ENCODE measurements at places on chromosomes 7 and 10. TPM values are rescaled to one million over a fixed set of nuclear protein-coding genes. Genes with fewer than 3 reads are reported as not detected.

DNA sequence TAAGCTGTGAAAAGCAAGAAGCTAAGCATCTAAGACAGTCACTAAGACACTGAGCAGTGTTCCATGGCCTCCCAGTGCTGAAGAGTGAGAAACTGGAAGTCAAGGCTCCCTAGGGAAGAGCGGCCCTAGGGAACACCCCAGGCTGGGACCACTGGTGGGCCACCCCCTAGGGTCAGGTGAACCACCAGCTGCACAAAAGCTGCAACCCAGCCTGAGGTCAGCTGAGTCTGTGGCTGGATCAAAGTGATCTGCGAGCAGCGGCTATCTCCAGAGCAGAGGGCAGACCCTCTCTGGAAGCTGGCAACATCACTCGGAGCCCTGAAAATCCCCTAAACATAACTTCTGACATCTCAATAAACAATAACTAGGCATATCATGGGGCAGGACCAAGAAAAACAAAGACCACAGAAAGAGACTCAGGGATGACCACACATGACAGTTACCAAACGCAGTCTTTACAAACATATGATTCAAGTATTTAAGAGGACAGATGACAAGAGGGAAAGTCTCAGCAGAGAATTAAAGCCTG is 125.8 kb downstream of the DLG5 start:
- peaks cover 29% of the 10 kb centered on the region for H3K36me3 ChIP-seq
- no peaks in the 10 kb centered on the region for H3K27me3 ChIP-seq
- H3K4me3 ChIP-seq, result no peak overlapping the region
- peak overlapping the region; percentile 59 for H3K27ac ChIP-seq
- no peak for DNase-seq

DNA sequence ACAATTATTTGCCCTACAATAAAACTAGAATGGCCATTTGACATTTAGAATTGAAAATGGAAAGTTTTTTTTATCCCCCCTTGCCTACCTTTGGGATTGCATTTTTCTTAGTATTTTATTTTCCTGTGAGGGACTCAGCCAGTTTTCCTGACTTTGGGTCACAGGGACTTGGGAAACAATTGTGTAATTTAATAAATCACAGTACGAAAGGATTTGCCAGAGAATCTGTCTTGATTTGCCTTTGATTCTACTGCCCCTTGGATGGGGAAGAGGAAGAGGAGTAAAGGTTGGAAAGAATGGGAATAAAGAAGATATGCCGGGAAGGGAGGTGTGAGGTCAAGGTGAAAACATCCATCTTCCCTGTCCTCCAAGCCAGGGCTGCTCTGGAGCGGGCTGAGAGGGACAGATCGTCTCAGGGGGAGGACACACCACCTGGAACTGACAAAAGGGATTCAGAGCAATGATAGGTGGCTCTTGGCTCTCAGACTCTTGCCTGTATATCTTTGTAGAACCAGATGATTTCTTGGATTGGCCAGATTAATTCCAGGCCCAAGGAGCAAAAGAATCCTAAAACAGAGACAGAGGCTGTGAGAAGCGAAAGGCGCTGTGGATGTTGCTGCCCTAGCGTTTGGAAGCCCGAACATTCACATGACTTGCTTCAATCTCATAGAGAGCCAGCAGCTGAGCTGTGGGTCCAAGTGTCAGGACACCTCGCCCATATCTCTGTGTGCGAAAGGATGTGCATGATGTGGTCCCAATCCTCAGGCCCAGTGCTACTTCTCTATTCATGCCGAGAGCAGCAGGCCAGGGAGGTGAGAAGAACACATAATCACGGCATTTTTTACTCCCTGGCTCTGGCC is 50.3 kb upstream of the ZEB1 start:
- H3K27ac ChIP-seq, result no peak overlapping the region
- no peaks in the 10 kb centered on the region for H3K27me3 ChIP-seq
- DNase-seq, result no peak
- H3K4me1 ChIP-seq, result no peaks in the 10 kb centered on the region
- no peak overlapping the region for H3K4me3 ChIP-seq
- H3K36me3 ChIP-seq, result no peaks in the 10 kb centered on the region

GRCh38 chr7:102421706-102422240 is 11.6 kb upstream of the ORAI2 start:
- H3K36me3 ChIP-seq, result 0 out of 2 replicates have a peak, but pooled peaks cover 7% of the 10 kb centered on the region
- H3K27ac ChIP-seq, result no peak overlapping the region
- no peak overlapping the region for H3K4me3 ChIP-seq
- no peaks in the 10 kb centered on the region for H3K4me1 ChIP-seq
- H3K27me3 ChIP-seq, result no peaks in the 10 kb centered on the region

DNA sequence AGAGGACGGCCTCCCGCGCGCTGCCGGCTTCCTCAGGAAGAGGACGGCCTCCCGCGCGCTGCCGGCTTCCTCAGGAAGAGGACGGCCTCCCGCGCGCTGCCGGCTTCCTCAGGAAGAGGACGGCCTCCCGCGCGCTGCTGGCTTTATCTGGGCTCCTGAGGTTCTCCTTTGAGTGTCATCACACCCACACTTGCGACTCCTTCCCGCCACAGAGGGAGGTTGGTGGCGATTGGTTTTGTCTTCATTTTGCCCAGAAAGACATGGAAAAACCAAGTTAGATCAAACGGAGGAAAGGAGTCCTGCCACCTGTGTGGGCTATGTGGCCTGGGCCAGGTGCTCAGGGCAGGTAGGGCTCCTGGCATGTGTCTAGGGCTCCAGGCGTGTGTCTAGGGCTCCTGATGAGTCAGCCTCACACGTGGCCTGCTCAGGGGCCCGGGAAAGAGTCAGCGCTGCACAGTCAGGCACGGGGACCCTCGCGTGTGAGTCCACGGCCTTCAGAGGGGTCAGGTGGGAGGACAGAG is 138.0 kb downstream of the VIPR2 start:
- H3K36me3 ChIP-seq, result no peaks in the 10 kb centered on the region
- no peaks in the 10 kb centered on the region for H3K27me3 ChIP-seq
- H3K4me3 ChIP-seq, result no peak overlapping the region
- DNase-seq, result no peak
- no peak overlapping the region for H3K27ac ChIP-seq

DNA sequence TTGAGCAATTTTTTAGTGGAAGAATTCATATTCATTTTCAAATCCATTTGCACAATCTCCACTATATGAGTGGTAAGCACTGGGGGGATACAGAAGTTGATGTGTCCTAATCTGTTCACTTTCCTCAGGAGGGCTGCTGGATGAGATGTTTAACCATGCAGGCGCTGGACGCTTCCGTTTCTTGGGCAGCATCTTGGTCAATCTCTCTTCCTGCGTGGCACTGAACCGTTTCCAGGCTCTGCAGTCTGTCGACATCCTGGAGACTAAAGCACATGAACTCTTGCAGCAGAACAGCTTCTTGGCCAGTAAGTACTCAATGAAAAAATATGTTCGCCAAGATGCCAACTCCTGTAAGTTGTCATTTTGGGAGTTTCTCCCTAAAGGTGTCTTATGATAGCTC is 179.3 kb downstream of the ABCA13 start:
- H3K27ac ChIP-seq, result no peak overlapping the region
- H3K4me1 ChIP-seq, result no peaks in the 10 kb centered on the region
- no peak for DNase-seq
- no peaks in the 10 kb centered on the region for H3K27me3 ChIP-seq
- no peaks in the 10 kb centered on the region for H3K36me3 ChIP-seq

- no peaks in the 10 kb centered on the region for H3K27me3 ChIP-seq
- H3K27ac ChIP-seq, result no peak overlapping the region
- H3K4me3 ChIP-seq, result no peak overlapping the region
- DNase-seq, result no peak
Measured at GRCh38 chr7:19079066-19079465, 38.4 kb downstream of the TWIST1 start.

GRCh38 chr7:5423306-5423975 is at the start of gene TNRC18:
TNRC18 (minus strand) TSS chr7:5423834; CDS start chr7:5421246, 2,588 bp downstream.
- H3K27ac ChIP-seq, result peak within 1 kb of the TSS; percentile 96
- no peaks in the 10 kb centered on the region for H3K36me3 ChIP-seq
- no peak for DNase-seq
- peak within 1 kb of the TSS; percentile 69 for H3K4me3 ChIP-seq

- no peak overlapping the region for H3K27ac ChIP-seq
- DNase-seq, result no peak
- no peak overlapping the region for H3K4me3 ChIP-seq
- H3K27me3 ChIP-seq, result no peaks in the 10 kb centered on the region
- no peaks in the 10 kb centered on the region for H3K36me3 ChIP-seq
- H3K4me1 ChIP-seq, result no peaks in the 10 kb centered on the region
Measured at GRCh38 chr7:34761627-34762026, 103.6 kb downstream of the NPSR1 start.

GRCh38 chr10:66982792-66983474 is 57.1 kb downstream of the LRRTM3 start:
- H3K27ac ChIP-seq, result no peak overlapping the region
- no peak overlapping the region for H3K4me3 ChIP-seq
- no peaks in the 10 kb centered on the region for H3K36me3 ChIP-seq
- no peaks in the 10 kb centered on the region for H3K27me3 ChIP-seq
- no peaks in the 10 kb centered on the region for H3K4me1 ChIP-seq

GRCh38 chr10:11636697-11637303 is 25.4 kb upstream of the USP6NL start:
- no peaks in the 10 kb centered on the region for H3K27me3 ChIP-seq
- no peak overlapping the region for H3K4me3 ChIP-seq
- DNase-seq, result no peak
- H3K36me3 ChIP-seq, result no peaks in the 10 kb centered on the region
- H3K27ac ChIP-seq, result no peak overlapping the region
- H3K4me1 ChIP-seq, result no peaks in the 10 kb centered on the region

GRCh38 chr7:70142247-70142932 is 544.1 kb downstream of the AUTS2 start:
- no peak for DNase-seq
- H3K4me3 ChIP-seq, result no peak overlapping the region
- no peaks in the 10 kb centered on the region for H3K27me3 ChIP-seq
- H3K4me1 ChIP-seq, result no peaks in the 10 kb centered on the region
- H3K27ac ChIP-seq, result no peak overlapping the region

DNA sequence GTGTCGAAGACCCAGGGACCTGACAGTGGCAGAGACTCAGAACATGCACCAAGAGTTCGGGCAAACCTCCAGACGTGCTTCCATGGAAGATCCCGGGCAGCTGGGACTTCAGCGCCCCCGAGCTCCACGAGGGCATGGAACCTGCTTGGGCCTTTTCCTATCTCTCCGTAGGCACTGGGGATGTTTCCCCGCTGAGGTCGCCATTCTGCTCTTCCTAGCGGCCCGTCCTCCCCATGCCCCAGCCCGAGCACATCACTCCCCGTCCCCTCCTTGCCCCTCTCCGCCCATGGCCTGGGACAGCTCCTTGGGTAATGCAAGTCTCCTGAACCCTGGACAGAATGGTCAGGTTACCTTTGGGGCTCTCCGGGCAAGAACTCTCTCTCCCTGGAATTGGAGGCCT is 32.3 kb upstream of the SHH start:
- H3K27me3 ChIP-seq, result no peaks in the 10 kb centered on the region
- no peaks in the 10 kb centered on the region for H3K4me1 ChIP-seq
- DNase-seq, result no peak
- no peak overlapping the region for H3K27ac ChIP-seq

DNA sequence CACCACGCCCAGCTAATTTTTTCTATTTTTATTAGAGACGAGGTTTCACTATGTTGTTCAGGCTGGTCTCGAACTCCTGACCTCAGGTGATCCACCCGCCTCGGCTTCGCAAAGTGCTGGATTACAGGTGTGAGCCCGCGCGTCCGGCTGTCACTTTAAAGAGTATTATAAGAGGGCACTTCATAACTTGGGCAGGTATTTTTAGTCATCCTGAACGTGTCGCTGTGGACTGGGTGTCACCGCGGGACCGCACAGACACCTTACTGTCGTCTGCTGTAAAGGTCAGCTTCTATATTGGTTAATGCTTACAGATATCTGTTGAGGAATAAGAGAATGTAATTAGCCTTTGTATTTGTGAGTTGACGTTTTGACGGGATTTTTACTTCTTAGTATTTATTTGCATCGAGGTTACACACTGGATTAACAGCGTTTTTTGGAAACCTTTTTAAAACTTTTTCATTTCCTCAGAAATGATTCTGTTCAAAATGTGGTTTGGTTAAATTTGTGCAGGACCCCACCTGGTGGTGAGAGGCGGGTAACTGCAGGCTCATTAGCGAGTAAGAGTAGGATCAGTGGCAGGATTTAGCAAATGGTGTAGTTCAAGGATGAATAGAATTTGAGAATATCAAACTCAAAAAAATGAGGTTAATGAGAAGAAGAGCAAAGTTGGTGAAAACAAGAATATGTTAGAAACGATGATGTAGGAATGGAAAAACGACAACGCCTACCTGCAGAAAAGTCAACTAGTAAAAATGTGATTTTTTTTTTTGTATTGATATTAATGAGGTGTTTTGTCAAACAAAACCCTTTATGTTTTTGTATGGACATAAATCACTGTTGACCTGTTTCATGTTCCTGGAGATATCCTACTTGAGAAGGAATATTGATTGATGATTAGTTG is 3.2 kb downstream of the DNAJB6 start:
- DNase-seq, result peak; percentile 78
- H3K27me3 ChIP-seq, result no peaks in the 10 kb centered on the region
- H3K27ac ChIP-seq, result peak overlapping the region; percentile 90
- peak overlapping the region; percentile 100 for H3K4me3 ChIP-seq
- H3K36me3 ChIP-seq, result no peaks in the 10 kb centered on the region
- peaks cover 48% of the 10 kb centered on the region for H3K4me1 ChIP-seq

DNA sequence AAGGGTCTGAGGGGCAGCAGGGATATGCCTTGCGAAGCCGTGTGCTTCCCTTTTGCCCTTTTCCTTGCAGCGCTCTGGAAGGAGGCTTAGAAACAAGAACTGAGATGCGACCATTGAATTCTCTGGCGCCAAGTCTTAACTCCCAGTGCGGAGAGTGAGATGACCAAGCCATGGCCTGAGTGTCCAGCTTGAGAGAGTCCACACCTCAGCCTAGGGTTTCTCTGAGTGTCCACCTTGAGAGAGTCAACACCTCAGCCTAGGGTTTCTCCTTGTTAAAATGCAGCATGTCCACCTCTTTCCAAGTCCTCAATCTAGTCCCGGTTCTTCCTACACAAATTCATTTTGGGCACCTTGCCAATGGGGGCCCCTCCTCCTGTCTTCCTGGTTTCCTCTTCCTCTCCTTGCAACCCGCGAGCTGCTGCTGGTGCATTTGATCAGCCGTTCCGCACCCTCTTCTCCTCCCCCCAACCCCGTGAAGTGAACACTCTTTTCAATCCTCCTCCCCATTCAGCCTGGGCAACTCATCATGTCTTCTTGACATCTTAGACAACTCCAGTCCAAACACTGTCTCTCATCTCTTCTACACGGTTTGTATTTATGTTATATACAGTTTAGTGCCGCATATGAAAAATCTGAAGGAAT is 178.2 kb upstream of the PITRM1 start:
- no peaks in the 10 kb centered on the region for H3K4me1 ChIP-seq
- H3K27ac ChIP-seq, result no peak overlapping the region
- no peaks in the 10 kb centered on the region for H3K27me3 ChIP-seq
- H3K4me3 ChIP-seq, result no peak overlapping the region
- DNase-seq, result no peak

GRCh38 chr7:110484356-110484755 is 606.6 kb upstream of the LRRN3 start:
- H3K36me3 ChIP-seq, result no peaks in the 10 kb centered on the region
- no peak overlapping the region for H3K27ac ChIP-seq
- DNase-seq, result no peak

- H3K4me1 ChIP-seq, result no peaks in the 10 kb centered on the region
- H3K27me3 ChIP-seq, result no peaks in the 10 kb centered on the region
- no peak for DNase-seq
- H3K27ac ChIP-seq, result no peak overlapping the region
Measured at GRCh38 chr10:69616358-69616757, 13.7 kb upstream of the FAM241B start.

- DNase-seq, result peak; percentile 60
- peak overlapping the region; percentile 73 for H3K4me3 ChIP-seq
- peak overlapping the region; percentile 81 for H3K27ac ChIP-seq
- peaks cover 42% of the 10 kb centered on the region for H3K4me1 ChIP-seq
Measured at GRCh38 chr10:80204677-80205476, 460 bp downstream of the ANXA11 start.

Gene COX19
- 11.7 TPM for total RNA-seq

Gene CCDC172
- total RNA-seq, result 3.8 TPM

Gene ZSCAN25
- 10.0 TPM for total RNA-seq

Gene GPR158
- 1.5 TPM for total RNA-seq

Gene TMEM140
- total RNA-seq, result not detected

Gene OGDHL
- 15.5 TPM for total RNA-seq

Gene JAZF1
- total RNA-seq, result 21.4 TPM
